ENCODE measurements at places on chromosomes 11 and 22.
A peak's percentile ranks its signal among the peaks of the same experiment; 100 is the strongest.

- no peak for DNase-seq
Measured at GRCh38 chr11:23023319-23023718, 163.0 kb upstream of the CCDC179 start.

DNA sequence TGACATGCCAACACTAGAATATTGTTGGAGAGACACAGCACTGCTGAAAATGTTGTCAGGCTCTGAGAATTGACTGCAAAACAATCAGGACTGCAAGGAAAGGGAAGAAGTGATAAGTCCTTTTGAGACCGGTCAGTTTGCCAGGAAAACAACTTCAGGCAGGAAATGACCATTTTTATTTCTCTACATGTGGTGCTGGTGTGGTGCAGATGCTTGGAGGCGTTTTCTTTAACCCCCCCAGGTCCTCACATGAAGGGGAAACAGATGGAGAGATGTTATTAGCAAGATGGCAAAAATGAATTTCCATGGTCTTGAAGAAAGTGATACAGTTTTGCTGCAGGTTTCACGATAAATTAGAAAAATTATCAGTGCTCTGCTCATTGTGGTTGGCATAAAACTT is 5.7 kb downstream of the AP2A2 start:
- DNase-seq, result no peak

DNA sequence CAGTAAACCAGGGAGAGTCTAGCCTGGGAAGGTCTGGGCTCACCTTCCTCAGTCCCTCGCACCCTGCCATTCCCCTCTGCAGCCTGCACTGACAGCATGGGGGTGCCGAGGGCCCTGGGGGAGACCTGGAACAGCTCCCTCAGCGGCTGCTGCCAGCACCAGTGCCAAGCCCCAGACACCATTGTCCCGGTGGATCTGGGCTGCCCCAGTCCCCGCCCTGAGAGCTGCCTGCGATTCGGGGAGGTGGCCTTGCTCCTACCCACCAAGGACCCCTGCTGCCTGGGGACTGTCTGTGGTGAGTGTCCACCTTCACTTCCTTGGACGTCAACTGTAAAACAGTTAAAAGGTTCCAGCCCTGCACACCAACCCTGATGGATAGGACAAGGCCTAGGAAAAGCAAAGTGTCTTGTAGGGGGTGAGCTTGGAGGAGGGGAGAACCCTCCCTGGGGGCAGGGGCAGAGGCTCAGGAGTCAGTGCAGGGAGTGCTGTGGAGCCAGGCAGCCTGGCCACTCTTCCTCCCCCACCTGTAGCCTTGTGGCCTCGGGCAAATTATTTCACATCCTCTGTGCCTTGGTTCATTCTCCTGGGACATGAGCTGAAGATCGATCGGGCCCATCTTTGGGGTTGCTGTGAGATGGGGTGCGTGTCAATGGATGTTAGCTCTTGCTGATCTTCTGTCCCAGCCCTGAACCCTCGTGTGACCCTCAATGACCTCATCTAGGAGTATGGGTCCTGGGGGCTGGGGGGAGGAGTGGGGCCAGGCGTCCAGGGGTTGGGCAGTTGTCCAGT is 85.2 kb upstream of the MYOD1 start:
- DNase-seq, result no peak

- DNase-seq, result no peak
Measured at GRCh38 chr22:28448625-28449024, 231.0 kb downstream of the TTC28 start.

DNA sequence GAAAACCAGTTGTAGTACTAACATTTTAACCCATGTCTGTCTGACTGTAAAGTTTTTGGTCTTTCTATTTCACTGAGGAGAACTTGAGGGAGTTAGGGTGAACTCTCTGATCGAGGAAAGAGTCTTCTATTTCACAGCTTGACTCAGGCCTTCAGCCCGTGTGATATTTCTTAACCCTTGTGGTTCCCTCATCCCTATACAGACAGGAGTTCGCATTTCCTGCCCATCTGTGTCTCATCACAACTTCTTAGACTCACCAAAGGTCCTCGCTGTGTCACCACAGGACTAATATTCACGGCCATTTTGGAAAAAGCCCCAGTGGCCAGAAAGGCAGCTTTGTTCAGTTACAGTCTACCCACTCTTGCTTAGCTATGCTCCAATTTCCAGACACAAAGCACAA is 172.8 kb downstream of the FAM181B start:
- no peak for DNase-seq

DNA sequence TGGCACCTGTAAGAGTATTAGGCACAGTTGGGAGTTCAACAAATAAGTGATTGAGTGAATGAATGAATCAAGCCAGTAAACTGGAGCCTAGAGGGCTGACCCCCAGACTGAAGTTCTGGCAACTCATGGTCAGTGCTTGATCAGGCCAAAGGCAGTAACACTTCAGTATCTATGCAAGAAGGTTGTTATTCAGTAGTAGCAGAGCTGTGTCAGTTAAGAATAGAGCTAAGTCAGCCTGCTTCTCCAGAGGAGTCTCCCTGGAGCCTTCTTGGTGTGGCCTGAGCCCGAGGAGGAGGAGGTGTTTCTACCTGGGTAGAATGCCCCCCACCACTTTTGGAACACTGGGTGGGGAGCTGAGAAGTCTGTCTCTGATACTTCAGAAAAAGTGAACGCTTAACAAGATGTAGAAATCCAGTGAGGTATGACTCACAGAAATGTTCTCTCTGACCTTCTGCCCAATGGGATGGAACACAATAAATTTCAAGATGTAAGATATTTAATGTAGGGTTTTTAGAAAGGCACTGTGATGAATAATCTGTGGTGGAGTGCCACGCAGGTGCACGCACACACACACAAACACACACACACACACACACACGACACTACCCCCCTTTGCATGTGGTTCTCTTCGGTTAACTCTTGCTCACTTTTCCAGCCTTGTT is 219.9 kb downstream of the HIPK3 start:
- DNase-seq, result peak; percentile 30

DNA sequence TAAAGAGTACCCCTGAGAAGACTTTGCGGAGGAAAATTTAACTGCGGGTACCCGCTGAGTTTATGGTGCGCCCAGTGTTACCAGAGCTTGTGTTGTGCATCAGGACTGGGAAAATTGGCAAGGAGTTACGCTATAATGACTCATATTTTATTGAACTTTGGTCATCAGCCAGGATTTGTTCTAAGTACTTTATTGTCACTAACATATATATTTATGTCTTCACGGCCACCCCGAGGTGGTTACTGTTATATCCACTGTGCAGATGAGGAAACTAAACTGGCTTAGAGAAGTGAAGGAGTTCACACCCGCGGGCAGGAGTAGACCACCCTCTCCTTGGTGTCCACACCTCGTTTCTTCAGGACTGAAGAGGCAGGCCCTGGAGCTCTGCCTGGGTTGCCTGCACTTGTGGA is 667 bp downstream of the ACCS start:
- DNase-seq, result peak; percentile 72

DNA sequence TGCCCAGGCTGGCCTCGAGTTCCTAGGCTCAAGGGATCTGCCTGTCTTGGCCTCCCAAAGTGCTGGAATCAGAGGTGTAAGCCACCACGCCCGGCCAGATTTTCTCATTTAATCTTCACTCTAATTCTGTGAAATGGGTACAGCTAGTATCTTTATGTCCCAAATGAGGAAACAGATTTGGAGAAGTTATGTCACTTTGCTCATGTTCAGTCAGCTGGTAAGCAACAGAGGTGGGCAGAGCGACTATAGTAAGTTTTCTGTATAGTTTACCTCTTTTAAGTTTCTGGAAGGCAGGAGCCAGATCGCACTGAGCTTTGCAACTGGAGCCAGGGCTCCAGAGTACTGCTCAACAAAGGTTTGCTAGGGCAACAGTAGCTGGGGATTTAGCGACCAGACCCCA is 33.2 kb downstream of the RCOR2 start:
- DNase-seq, result no peak

- DNase-seq, result no peak
Measured at GRCh38 chr11:72574548-72575460, 99.4 kb downstream of the PDE2A start.

- no peak for DNase-seq
Measured at GRCh38 chr11:69635195-69635594, 5.8 kb upstream of the CCND1 start.

- DNase-seq, result no peak
Measured at GRCh38 chr11:44782478-44782877, 55.7 kb downstream of the TSPAN18 start.

DNA sequence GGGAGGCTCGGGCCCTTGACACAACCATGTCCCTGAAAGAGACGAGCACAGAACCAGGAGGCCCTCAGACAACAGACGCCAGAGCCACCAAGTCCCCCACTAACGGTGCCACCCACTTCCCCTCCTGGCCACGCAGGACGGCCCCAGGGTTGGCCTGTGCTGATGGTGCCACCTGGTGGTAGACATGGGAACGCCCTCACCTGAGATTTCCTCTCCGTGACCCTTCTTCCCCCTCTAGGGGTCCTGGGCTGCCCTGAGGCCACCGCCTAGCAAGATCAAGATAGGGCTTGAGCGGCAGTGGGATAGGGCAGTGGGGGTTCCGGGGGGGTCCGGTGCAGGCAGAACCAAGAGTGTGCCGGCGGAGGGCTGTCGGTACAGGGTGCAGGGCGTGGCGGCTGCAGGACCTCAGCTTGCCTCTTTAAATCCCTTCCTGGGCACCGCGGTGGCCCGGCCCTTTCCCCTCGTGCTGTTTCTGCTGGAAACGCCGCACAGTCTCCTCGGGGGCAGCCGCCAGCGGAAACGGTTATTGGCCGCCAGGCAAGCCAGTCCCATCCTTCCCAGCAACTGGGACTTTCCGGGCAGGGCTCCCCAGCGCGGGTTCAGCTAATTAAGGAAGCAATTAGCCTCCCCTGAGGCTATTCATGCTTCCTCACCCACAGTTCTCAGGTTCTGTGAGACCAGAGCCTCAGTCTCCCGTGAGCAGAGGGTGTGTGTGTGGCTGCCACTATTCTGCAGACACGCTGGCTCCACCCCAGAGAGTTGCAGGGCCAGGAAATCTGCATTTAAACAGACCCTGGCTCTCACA is 5.5 kb upstream of the NFAM1 start:
- DNase-seq, result peak; percentile 58

- no peak for DNase-seq
Measured at GRCh38 chr11:74321487-74322188, 10.2 kb upstream of the P4HA3 start.

GRCh38 chr11:1085440-1086170 is 10.9 kb downstream of the MUC2 start:
- no peak for DNase-seq

DNA sequence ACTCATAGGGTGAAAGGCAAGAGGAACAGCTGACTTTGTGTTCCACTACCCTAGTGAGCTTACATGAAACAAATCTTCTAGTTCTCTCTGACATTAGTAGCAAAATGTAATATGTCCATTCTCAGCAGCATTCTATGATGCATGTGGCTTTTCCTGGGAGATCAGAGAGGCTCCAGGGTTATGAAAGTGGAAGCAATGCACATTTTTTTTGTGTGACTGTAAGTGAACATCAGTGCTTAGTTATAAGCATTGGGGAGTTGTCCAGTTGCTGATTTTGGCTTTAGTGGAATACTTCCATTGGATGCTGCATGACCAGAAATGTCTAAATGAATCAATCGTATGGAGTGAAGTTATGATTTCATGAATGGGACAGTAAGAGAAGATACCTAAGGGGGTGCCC is 255.9 kb downstream of the FAT3 start:
- DNase-seq, result peak; percentile 37

- DNase-seq, result no peak
Measured at GRCh38 chr11:62547691-62548281, 1.2 kb upstream of the AHNAK start.

DNA sequence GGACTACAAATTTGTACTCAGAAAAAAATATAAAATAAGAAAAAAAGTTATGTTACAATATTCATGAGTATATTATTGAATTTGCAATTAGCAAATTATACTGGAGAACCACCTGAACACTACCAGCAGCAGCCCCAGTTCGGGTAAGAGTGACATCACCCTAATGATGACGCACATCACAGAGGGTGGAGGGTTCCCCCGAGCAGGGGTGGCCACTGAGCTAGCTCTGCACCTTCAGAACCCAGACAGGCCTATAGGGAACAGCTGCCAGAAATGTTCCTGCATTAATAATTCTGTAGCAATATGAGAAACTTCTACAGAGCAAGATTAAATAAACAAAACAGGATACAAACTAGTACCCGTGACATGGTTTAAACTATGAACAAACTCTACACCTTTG is 17.5 kb upstream of the ARAP1 start:
- DNase-seq, result no peak

DNA sequence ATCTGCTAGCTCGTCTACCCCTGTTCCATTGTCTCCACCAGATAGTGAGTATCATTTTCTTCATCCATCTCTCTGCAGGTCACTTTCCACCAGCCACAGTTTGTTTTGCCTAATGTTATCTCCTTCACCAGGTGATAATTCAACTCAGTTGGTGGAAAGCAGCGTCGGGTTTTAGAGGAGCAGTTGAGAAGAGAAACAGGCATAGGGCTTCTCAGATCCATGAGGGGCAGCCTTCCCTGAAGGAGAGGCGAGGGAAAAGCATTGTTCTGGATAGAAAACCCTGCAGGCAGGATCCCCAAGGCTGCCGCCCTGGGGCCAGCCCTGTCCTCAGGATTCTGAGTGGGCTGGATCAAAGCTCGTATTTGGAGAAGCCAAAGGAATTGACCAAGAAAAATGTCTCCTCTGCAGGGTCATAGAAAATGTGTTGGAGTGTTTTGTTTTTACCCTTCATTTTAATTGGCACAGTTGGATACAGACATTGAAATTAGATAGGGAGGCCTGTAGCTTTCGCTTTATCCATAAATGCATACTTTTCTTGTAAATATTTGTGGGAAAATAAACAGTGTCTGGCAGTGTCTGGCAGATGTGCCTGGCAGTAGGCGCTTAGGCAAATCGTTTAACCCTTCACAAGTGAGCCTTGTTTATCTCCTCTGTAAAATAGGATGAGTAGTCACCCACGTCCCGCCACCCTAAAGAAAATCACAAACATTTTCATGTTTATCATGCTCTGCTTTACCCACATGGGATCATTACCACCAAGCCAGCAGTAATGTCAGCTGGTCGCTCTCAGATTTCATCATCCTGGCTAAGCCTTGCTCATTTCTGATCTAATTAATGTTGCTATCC is 73.4 kb upstream of the TTC12 start:
- no peak for DNase-seq

- DNase-seq, result no peak
Measured at GRCh38 chr11:134036492-134037045, 32.3 kb upstream of the JAM3 start.

DNA sequence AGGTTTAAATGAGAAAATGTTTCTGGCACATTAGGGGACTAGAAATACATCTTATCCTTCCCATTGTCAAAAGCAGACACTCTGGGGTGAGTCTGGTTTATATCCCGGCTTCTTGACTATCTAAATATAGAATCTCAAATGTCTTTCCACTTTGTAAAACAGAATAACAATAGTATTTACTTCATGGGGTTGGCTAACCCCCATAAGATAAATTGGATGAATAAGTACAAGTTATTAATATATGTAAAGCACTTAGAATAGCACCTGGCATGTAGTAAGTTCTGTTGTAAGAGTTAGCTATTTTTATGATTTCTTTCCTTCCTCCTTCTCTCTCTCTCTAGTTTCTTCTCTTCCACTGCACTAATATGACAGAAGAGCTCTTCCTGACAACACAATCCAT is 499.1 kb downstream of the INSC start:
- DNase-seq, result no peak

- peak; percentile 47 for DNase-seq
Measured at GRCh38 chr11:9858822-9859221, 194.9 kb downstream of the SWAP70 start.

GRCh38 chr22:42174062-42174461 is 43.5 kb upstream of the CYP2D6 start:
- peak; percentile 40 for DNase-seq

GRCh38 chr11:71209181-71209580 is 43.2 kb downstream of the SHANK2 start:
- no peak for DNase-seq

GRCh38 chr22:40484906-40485669 is 114.7 kb downstream of the SGSM3 start:
- no peak for DNase-seq

GRCh38 chr11:3954448-3955298 is 99.2 kb downstream of the STIM1 start:
- DNase-seq, result no peak
